CMK (cell line): ENCODE measurements at places on chromosomes 3 and 15.

DNA sequence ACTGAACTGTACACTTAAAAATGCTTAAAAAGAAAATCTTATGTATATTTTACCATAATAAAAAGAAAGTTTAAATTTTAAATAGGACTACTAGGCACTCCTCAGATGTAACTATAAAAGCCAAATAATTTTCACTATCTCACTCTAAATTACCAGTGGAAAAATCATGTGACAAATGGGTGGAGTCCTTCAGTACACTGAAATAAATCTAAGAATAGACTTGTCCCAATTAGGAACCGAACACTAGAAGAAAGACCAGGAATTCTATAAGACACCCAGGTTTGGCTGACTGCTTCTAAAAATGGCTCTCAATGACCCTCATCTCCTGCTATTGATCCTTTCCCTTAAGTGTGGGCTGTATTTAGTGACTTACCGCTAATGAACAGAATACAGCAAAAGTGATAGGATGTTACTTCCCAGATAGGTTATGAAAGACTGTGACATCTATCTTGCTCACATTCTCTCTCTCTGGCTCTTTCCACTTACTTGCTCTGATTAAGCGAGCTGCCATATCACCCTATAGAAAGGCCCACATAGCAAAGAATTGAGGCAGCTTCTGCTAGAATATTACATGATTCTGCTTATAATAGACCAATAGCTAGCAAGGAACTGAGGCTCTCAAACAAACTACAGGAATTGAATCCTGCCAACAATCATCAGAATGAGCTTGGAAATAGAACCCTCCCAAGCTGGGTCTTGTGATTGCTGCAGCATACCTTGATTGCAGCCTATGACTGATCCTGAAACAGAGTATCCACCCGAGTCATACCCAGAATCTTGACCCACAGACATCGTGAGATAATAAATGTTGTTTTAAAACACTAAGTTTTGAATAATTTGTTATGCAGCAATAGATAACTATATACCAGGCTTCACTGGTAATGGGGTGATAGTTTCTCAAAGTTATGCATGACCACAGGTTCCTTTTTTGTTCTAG is 16.9 kb downstream of the TTBK2 start:
- DNase-seq: no peak

DNA sequence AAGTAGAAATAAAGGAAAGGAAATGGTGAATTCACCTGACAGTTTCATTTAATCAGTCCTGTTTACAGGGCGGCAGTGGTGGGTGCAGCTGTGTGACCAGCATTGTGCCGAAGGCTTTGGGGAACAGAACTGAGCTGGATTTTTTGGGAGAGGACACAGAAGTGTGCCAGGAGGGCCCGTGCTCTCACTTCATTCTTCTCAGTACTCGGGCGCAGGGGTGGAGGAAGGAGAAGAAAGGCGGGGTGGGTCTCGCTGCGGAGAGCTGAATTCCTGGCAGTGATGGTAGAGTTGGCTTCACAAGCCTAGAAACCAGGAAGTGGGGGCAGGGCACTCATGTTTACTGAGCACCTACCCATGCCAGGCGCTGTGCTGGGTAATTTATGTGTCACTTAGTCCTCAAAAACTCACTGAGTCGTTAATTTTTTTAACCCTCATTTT is 64.6 kb downstream of the CRTC3 start:
- DNase-seq: no peak

- no peak for DNase-seq
Measured at GRCh38 chr3:159919873-159920272, 68.8 kb upstream of the IL12A start.

- no peak for DNase-seq
Measured at GRCh38 chr15:31172606-31173005, 71.1 kb upstream of the TRPM1 start.

DNA sequence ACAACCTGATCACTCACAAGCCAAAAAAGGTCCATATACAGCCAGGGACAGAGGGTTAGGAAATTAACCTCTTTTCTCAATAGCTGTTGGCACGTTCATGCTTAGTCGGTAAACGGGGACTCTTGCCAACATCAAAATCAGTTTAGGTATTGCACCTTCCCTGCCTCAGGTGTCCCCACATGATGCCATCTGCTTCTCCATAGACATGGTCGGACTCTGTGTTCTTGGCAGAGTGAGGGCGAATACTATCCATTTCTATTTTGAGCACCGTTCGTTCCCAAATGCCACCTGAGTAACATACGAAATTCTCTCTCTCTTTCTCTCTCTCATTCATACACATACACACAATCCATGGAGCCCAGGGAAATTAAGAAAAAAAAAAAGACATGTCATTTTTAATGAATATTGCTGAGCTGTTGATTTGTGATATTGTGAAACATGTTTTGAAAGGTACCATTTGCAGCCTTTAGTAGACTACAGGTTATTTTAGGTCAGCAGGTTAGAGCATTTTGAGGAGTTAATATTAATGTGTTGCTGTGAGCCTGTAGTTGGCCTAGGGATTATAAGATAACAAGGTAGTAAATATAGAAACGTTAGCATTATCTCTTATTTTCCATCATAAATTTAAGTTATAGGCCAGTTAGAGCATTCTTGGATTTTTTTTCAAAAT is 78.5 kb downstream of the GHSR start:
- DNase-seq: no peak

DNA sequence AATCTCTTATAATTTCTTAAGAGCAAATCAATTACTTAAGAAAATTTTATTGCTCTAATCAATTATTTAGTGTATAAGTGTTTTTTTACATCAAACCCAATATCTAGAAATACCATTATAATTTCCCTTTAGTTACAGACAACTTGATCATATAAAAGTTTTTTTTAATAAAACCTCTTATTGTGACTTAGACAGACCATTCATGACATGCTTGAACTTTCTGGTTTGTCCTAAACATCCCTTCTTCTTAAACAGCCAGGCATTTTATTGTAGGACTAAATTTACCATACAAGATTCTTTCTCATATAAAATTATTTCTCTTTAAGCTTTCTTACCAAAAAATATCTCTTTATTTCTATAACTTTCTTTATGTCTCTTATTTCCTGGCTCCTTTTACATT is 164.5 kb downstream of the SUCNR1 start:
- DNase-seq: no peak

DNA sequence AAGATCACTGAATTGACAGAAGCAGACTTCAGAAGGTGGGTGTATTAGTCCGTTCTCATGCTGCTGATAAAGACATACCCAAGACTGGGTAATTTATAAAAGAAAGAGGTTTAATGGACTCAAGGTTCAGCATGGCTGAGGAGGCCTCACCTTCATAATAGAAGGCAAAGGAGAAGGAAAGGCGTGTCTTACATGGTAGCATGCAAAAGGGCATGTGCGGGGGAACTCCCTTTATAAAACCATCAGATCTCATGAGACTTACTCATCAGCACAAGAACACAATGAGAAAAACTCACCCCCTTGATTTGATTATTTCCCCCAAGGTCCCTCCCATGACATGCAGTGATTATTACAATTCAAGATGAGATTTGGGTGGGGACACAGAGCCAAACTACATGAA is 416.3 kb upstream of the EPHA3 start:
- no peak for DNase-seq

- DNase-seq: no peak
Measured at GRCh38 chr3:188299068-188299467, 145.1 kb downstream of the LPP start.

DNA sequence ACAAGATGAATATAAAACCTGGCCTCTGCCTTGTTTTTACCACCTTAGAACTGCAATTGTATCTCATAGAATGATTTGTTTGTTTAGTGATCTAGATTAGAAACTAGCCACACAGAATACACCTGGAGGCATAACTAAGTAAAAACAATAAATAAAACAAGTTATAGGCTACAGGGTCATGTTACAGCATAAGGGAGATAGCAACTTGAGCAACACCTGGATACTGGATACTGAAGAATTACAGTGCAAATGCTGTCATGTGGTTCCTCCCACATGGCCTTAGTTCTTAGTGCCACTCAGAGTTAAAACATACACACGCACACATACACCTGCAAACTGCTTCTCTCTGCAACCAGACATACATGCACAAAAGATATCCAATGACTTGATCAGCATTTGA is 563.4 kb upstream of the DPPA4 start:
- DNase-seq: no peak

DNA sequence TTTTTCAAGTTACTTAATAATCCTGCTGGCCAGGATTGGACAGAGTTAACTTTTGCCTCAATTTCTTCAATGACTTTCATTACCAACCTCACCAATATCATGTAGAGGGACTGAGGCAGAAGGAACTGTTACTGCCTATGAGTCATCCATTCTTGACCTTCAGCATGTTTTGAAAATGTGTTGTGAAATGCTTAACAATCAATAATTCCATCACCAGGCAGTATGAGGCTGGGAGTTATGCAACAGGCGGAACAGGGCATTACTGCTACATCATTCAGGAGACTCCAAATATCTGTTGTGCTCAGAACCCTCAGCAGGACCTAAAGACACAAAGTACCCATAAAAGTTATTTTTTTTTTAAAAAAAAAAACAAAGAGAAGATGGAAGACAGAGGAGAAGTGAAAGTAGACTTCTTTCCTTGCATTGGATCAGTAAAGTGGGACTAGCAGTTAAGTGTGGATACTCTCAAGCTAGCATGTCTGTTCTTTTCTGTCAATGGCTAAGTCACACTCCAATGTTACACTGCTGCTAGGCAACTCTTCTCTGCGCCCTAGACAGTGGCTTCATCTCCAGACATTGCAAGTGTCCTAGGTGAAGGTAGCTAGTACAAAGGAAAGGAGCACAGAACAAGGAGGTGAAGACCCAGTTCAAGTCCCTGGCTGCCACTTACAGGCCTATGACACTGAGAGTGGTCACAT is 184.9 kb upstream of the LPP start:
- DNase-seq: no peak

GRCh38 chr15:44132057-44132456 is 63.0 kb downstream of the FRMD5 start:
- DNase-seq: no peak
